Sigmoid colon (tissue), 7 donors: ENCODE measurements at places on chromosomes 11 and 22. TPM values are rescaled to one million over a fixed set of nuclear protein-coding genes. Genes with fewer than 3 reads are reported as not detected.

Gene CHRDL2
- 19.5 TPM for total RNA-seq

Gene OR51B5
- total RNA-seq = not detected

DNA sequence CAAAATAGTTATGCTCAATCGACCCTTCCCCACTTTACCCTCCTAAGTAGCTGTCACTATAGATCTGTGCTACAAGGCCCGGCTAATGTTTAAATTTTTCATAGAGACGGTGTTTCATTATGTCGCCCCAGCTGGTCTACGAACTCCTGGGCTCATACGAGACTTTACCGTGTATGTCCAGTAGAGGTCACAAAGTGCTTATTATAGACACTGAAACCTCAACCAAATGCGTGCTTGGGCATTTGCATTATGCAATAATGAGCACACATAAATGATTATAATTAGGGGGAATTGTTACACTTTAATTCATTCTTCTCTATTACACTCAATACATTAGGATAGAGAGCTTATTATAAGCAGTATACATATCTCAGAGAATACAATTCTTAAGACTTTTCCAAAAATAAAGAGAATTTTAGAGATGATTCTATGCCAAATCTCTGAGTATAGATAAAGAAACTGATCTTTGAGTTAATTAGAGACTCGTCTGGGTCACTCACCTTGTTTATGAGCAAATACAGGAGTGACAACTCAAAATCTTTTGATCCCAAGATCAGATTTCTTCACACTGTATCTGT is 12.5 kb upstream of the MRPL16 start:
- no peak for DNase-seq

- DNase-seq = no peak
Measured at GRCh38 chr11:14519597-14519916, 629 bp downstream of the PSMA1 start.

Gene CRYBB2
- not detected for total RNA-seq

DNA sequence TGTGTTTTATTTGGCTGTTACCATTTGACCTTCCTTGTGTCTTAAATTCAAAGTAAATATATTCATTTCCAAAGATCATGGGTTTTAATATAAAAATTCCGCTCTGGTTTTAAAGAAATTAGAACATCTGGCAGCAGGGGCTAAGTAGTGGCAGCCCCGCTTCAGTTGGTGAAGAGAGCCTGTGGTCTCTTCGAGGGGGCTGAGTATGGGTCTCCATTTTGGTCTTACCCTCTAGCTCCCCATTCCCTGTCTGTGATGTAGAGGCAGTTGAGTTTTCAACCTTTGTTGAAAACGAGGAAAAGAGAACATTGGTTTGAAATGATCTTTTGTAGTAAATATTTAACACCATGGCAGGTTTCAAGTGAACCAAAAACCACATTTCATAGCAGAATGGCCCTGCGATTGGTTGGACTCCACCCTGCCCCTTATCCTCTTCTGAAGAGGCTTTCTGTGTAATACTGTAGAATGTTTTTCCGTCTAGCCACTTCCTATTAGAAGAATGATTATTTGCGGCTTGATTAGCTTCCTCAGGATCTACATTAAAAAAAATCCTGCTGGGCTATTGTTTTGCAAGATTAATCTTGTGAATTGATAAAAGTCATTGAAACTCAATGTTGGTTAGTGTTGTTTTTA is 17.7 kb downstream of the APLP2 start:
- no peak for DNase-seq

GRCh38 chr22:31615940-31616314 is 46.1 kb downstream of the PISD start:
- no peak for DNase-seq

- no peak for DNase-seq
Measured at GRCh38 chr11:24760681-24761080, 263.8 kb downstream of the LUZP2 start.

- no peak for DNase-seq
Measured at GRCh38 chr11:79392161-79392560, 48.7 kb downstream of the TENM4 start.

Gene UPK3A
- not detected for total RNA-seq

DNA sequence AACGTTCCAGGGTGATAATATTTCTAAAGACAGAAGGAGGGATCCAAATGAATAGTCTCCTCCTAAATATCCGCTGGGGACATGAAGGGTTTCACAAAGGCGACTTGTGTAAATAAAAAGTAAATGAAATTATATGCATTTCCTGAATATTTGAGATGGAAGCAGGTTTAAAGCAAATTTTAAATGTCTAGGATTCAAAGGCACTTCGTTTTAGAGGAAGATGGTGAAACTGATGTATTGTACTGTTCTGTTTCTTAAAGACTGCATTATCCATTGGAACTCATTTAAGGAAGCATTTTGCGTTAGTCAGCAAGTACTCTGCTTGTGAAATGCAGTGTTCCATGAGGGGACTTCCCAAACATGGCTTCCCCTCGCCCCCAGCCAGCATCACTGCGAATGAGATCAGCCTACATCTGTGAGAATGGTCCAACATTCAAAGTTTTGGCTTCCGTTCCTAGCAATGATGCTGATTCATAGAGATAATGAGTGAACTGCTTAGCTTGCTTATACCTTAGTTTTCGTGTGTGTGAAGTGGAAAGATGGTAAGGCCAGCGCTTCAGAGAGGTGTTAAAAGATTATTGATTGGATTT is 1.5 kb downstream of the RAB39A start:
- DNase-seq = no peak

- no peak for DNase-seq
Measured at GRCh38 chr11:111528557-111528956, 12.0 kb upstream of the LAYN start.

DNA sequence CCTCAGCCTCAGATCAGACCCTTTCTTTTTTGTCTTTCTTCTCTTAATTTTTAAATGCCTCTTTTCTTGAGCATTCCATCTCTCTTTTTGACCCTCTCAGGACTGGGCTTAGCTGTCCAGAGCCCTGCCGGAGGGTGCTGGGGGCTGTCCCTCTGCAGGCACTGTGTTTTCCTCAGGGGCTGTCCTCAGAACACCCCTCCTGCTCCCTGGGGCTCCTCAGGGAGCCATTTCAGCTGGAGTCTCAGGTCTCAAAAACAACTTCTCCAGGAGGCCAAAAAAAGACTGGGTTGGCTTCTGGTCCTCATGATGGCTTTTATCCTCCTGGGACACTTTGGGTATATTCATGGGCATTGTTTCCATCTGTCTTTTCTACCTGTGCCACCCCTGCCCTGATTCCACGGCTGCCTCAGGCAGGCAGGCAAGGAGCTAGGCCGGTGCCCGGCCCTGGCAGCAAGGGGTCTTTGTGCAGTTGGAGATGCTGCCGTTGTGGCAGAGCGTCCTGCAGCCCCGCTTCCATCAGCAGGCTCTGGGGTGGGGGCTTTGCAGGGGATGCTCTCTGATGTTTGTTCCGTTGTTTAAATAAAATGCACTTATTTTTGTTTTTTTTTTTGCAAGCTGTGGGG is 85.1 kb downstream of the CEP164 start:
- DNase-seq = peak; percentile 18

GRCh38 chr22:21624120-21624879 is 5.5 kb downstream of the YDJC start:
- no peak for DNase-seq

Gene OR4A16
- not detected for total RNA-seq

- DNase-seq = no peak
Measured at GRCh38 chr11:115244296-115244695, 259.9 kb downstream of the CADM1 start.

Gene USP2
- 1.3 TPM for total RNA-seq

DNA sequence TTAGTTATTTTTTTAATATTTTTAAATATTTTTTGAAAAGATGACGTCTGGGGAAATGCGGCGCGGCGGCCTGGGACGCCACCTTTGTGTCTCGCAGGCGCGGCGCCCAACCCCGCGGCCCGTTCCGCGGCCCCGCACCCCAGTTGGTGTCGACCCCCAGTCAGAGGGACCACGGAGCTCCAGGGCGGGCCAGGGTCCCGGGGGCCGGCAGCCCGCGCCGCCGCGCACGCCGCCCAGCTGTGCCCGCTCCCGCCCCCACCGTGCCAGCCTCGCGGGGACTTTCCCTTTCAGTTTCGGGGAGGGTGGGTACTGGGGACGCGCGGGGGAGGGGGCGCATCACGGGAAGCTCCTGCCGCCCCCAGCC is 1.6 kb downstream of the CCND1 start:
- DNase-seq = peak; percentile 65

- no peak for DNase-seq
Measured at GRCh38 chr11:111918390-111919256, at the start of gene C11orf52. C11orf52 (plus strand) TSS chr11:111918913; CDS start chr11:111918973, 60 bp downstream.

Gene OR5P2
- total RNA-seq = not detected

DNA sequence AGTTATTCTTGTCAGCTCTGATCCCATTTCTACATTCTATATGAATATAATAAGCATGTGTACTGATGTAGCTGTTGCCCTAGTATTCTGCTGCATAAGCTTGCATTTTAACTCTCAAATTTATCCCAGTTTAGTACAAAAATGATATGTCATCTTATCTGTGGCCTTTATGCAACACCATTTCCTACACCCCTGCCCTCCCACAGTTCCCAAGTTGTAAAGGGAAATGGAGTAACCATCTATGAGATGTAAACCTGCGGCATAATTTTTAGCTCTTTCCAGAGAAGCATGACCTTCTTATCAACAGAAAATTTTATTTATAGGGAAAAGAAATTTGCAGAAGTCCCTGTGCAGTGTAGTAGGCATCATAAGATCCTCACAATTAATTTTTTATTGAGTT is 18.9 kb upstream of the CARD18 start:
- no peak for DNase-seq

DNA sequence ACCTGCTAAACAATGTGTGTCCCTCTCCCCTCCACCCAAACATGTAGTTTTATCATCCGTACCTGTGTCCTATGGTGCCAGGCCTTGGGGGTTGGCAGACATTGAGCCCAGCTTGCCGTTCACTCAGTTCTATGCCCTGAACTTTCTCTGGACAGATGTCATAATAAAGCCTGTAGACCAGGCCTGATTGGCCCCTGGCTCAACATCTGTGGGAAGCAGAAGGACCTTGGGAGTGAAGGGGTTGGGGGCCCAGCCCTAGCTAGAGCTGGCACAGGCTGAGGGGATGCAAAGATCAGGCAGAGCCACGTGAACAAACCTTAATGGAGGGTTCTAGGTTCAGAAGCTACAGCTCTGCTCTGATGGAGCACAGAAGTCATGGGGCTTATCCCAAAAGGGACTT is 600.6 kb downstream of the BUD13 start:
- DNase-seq = no peak

DNA sequence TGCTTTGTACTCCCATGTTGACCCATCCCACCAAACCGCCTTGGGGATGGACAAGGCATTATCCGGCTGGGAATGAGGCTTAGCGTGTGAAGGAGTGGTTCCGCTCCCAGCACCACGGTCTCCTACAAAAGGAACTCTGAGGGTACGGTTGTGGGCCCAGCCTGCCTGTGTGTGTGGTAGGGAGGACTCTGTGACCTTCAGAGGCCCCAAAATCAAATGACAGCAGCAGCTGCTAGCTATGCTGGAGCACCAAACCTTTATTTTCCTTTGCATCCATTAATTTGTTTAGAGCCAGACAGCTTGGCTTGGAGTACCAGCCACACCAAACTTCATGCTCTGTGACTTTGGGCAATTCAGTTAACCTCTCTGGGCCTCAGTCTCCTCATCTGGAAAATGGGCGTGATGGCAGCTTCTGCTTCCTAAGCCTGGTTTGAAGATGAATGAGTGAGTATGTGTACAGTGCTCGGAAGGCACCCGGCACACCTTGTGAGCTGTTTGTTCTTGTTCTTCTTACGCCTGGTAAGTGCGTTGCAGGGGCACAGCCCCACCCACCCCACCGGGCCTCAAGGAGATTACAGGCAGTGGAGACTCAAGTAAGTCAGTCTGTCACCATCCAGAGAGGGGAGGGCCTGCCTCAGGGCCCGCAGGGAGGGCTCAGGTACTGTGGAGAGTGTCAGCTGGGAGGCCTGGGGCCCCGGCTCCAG is 25.3 kb downstream of the MB start:
- no peak for DNase-seq

Gene APOL5
- not detected for total RNA-seq

DNA sequence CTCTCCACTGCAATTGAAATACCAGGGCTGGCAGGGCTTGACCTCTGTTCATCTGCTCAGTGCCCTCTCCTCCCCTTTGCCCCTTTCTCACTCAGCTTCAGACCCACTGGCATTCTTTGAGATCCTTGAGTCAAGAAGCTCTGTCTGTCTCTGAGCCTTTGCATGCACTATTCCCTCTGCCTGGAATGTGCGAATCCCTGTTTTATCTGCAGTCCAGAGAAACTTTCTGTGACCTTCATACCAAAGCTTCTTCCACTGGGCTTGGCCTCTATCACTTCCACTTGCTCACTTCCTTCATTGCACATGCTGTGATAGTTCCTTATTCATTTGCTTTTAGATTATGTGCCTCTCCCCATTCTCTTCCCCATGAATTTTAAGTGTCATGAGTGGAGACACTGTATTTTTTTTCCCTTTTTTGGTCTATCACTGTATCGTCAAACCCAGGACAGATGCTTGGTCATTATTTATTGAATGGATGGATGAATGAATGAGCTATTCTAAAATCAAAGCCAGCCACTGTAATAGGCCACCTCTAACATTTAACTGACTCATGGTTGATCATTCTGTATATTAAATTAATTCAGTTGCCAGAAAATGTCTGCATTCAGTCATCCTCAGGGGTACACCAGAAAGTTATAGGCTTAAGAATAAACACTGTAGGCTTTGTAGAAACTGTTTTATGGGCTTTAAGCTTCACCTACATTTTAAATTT is 88.7 kb upstream of the TIMP3 start:
- DNase-seq = no peak

Gene FGF19
- not detected for total RNA-seq

DNA sequence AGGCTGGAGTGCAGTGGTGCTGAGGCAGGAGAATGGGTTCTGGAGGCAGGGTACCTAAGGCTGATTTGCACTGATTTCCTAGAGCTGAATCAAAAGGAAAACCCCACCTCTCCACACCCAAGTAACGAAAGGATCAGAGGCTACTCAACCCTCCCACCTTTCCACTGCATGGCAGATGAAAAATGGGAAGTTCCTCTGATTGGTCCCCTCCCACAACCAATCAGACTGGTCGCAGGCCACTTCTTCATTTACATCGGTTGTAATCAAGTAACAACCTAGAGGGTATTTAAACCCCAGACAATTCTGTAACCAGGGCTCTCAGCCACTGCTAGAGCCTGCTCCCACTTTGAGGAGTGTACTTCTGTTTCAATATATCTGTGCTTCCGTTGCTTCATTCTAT is 18.6 kb upstream of the PARVB start:
- DNase-seq = peak; percentile 2

GRCh38 chr11:73983741-73984538 is 1.3 kb upstream of the UCP2 start:
- peak; percentile 40 for DNase-seq

Gene SORL1
- 12.2 TPM for total RNA-seq

GRCh38 chr11:8327761-8328192 is 64.1 kb upstream of the LMO1 start:
- DNase-seq = no peak

GRCh38 chr11:47912843-47913437 is 64.8 kb upstream of the NUP160 start:
- DNase-seq = no peak

GRCh38 chr11:63813563-63814382 is 517 bp downstream of the SPINDOC start:
- peak; percentile 75 for DNase-seq
